RKO (cell line): ENCODE measurements at places on chromosomes 2 and 18.

DNA sequence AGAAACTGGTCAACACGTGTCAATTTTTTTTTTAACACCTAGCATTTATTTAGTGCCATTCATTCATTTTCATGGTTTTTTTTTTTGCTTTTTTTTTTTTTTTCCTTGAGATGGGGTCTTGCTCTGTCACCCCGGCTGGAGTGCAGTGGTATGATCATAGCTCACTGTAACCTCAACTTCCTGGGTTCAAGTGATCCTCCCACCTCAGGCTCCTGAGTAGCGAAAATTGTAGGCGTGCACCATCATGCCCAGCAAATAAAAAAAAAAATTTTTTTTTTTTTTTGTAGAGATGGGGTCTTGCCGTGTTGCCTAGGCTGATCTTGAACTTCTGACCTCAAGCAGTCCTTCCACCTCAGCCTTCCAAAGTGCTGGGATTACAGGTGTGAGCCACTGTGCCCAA is 21.1 kb downstream of the USP14 start:
- DNase-seq = no peak

GRCh38 chr18:51006948-51007789 is 22.8 kb upstream of the SMAD4 start:
- DNase-seq = no peak

GRCh38 chr2:101026253-101026701 is 24.2 kb downstream of the RPL31 start:
- DNase-seq = no peak

DNA sequence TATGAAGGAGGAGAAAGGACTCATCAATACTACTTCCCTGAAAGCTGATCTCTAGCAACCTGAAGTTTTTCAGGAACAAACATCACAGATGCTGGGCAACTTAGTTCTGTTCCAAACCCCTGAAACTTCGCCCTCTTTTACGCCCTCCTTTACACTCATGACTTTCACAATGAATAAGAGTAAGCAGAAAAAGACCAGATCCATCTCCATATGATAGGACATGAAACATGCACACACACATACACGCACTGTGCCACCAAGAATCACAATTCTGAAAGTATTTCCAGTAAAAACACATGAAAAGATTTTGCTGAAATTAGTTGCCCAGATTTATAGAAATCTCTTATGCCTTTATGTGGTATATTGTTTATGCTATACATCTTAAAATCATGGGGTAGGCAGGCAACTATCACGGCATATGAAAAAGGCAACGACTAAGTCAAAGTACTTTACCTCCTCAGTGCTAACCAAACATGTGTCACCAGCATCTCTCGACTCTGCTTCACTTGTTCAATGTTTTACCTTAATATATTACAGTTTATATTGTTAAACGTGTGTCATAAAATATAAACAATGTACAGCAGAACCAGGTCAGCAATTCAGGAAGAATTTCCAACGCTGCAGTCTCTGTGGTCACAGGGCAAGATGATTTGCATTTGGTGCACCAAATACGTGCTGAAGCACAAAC is 47.8 kb downstream of the NHEJ1 start:
- no peak for DNase-seq
